ENCODE measurements at places on chromosomes 12 and 14.

- DNase-seq: no peak
Observed at GRCh38 chr14:75273272-75274049, 5.2 kb upstream of the FOS start.

DNA sequence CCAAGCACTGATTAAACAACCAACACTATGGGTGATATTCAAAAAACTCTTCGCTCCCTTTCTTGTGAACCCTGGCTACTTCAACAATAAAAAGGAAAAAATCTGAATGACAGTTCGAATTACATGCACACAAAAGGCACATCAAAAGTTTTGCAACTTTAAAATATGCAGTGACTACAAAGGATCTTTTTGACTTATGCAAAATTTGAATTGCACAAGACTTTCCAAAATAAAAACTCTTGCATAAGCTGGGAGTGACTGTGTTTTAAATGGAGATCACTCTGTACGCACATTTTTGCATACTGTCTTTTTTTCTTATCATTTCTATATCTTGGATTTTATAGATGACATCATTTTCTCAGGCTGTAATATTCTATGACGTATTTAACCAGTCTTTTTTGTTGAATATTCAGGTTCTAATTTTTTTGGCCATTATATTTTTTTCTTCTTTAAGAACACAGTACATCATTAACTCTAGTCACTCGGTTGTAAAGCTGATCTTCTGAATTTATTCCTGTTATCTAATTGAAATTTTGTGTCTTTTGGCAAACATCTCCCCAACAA lies 667.6 kb upstream of the TBX3 start:
- no peak for DNase-seq

DNA sequence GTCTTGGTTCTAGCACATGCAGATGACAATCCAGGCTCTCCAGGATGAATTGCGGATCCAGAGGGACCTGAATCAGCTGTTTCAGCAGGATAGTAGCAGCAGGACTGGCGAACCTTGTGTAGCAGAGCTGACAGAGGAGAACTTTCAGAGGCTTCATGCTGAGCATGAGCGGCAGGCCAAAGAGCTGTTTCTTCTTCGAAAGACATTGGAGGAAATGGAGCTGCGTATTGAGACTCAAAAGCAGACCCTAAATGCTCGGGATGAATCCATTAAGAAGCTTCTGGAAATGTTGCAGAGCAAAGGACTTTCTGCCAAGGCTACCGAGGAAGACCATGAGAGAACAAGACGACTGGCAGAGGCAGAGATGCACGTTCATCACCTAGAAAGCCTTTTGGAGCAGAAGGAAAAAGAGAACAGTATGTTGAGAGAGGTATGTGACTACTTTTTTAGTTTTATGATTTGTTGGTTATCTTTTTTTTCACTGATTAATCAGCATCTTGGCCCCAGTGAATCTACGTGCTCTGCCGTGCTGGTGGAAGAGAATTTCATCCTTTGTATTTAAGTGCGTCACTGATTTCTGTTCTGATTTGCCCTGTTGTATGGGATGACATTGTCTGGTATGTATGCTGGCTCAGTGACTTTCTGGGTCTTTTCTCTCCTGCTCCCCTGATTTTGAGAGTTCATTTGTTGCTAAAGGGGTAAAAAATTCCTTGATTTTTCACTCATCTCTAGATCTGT lies 92.3 kb downstream of the ERC1 start:
- no peak for DNase-seq

- DNase-seq: peak; percentile 57
Observed at GRCh38 chr12:111438481-111438880, 32.8 kb downstream of the SH2B3 start.

DNA sequence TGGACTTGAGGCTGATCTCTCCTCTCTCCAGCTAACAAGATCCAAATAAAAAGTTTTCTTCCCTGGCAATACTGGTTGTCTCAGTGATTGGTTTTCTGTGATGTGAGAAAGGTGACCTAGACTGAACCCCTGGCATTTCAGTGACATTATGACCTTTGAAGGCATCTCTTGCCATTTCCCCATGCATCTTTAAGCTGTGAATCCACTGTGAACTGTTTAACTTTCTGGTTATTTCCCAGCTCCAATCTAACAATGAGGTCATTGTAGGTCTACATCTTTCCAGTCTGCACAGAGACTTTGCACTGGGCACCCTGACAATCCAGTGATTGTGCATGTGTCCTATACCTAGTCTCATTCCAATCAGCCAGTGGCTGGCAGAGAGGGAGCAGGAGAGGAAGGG lies 155.9 kb upstream of the NUDT4 start:
- no peak for DNase-seq

GRCh38 chr12:42213954-42214426 lies 24.1 kb downstream of the YAF2 start:
- DNase-seq: no peak

- DNase-seq: no peak
Observed at GRCh38 chr14:69088586-69088985, 64.3 kb downstream of the DCAF5 start.

DNA sequence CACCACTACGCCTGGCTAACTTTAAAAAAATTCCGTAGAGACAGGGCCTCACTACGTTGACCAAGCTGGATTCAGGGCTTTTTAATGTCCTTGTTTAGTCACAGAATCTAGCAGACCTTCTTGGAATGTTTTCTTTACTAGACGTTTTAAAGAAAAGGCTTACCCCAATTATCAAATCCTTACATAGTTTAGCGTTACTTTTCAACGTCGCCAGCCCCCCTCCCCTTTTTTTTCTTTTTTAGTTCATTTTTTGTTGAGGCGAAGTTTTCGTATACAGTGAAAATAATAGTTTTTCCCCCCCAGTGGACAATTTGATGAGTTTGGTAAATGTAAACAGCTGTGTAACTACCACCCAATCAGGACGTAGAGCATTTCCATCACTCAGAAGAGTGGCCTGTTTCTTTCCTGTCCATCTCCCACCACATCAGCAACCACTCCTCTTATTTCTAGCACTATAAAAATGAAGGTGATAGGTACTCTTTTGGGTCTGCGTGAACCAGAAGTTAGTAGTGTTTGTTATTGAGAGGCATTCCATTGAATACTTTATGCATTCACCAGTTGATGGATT lies 753 bp upstream of the DLGAP5 start:
- DNase-seq: no peak

DNA sequence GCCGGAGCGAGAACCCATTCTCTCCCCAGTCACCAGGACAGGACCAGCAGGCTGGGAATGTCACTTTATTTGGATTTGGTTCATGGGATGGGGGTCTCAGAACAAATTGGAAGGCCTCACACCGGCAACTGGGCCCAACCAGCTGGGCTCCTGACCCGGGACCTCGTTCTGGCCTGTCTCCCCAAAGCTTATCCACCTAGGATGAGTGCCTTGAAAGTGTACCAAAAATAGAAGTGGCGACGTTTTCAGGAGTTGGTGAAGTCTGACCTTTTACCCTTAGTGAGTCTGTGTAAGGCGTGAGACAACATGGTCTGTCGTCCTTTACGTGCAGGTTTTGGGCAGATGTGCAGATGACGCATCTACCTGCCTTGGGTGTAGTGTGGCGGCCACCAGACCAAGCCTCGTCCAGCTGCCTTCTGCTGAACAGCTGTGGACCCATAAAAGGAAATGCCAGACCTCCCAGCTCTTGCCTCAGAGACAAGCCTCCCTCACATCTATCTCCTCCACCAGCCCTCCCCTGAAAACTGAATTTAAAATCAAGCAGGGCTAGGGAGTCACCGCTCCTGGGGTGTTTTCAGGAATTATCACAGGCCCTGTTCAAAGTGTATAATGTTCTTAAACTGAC lies 36.6 kb upstream of the CLMN start:
- DNase-seq: no peak

DNA sequence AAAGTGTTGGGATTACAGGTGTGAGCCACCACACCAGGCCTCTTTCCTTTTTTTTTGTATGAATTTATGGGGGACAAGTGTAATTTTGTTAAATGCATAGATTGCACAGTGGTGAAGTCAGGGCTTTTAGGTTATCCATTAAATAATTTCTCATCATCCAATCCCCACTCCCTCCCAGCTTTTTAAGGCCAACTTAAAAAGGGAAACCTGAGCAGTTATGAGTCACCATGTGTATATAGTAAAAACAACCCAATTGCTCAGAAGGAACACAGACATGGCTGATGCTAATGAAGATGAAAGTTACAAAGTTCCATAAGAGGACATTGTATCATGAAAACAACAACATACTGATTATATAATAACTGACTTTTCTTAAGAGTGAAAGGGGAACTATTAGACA lies 25.6 kb upstream of the ARID2 start:
- no peak for DNase-seq

DNA sequence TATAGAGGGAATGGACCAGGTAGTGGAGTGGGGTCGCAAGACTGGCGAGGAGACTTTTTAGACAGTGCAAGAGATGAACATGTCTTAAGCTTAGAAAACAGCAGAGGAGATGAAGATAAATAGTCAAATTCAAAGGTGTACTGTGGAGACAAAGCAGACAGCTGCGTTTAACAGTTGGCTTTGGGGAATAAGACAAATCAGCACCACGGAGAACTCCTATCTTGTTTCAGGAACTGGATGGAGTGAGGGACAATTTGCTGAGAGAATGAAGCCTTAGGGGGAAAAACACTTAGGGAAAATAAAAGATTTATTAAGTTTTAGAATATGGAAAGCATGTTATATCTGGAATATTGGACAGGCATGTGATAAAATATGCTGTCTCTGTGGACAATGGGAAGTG lies 458.8 kb downstream of the GLT1D1 start:
- DNase-seq: no peak

DNA sequence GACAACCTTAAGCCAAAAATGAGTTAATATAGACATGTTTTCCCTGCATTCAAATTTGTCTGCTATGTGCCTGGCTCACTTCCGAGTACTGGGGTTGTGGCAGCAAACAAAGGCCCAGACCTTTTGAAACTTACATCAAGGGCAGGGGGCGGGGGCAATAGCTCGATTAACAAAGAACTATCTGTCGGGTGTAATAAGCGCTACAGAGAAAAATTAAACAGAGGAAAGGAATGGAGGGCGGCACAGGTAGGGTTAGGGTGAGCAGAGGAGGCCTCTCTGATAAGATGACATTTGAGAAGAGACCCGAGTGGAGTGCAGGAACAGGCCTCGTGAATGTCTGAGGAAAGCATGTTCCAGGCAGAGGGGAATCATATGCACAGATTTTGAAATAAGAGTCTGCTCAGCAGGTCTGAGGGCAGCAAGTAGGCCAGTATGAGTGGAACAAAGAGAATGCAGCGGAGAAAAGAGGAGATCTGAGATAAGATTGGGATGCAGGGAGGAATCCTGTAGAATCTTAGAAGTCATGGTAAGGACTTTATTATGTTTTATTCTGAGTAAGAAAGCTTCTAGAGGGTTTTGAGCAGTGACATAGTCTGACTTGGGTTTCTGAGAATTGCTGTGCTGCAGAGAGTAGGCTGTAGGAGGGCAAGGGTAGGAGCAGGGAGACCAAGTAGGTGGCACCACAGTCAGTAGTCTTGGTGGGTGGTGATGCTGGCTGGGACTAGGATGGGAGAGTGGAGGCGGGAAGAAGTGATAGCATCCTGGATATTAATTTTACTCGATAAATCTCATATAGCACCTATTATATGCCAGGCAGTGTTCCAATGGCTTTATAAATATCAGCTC lies 52.6 kb downstream of the BICDL1 start:
- DNase-seq: no peak

- peak; percentile 29 for DNase-seq
Observed at GRCh38 chr12:132154941-132155770, 10.9 kb downstream of the NOC4L start.
